GM13976 (cell line): ENCODE measurements at places on chromosomes 3 and 15.

DNA sequence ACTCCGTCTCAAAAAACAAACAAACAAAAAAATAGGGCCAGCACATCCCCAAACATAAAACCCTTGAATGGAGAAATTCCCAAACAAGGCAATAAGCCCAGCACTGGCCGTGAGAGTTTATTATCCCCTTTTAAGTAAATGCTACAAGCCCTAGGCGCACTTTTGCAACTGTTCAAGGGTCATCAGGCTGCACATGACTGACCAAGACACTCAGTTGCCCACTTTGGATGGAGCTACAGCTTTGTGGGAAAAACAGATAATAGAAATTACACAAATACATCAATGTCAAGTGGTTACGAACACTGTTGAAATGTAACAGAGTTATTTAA, 33.7 kb upstream of the ZNF445 start:
- DNase-seq: no peak

DNA sequence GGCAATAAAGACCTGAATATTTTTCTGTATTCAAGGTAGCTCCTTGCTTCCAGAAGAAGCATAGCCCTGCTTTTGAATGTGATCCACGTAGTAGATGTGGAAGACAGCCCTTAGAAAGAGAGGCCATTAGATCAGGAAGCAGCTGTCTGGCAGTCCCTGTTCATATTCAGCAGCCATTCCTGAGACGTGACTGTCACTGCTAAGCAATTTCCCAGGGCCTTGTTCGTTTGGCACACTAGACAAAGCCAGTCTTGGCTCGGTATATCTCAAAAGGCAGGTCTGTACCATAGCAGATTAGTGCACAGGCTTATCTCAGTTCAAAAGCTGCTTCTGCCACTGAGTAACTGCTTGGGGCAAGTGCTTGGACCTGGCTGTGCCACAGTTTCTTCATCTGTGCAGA, 287.8 kb upstream of the MCTP2 start:
- DNase-seq: no peak

GRCh38 chr3:45779746-45780735, 16.3 kb downstream of the SLC6A20 start:
- no peak for DNase-seq

GRCh38 chr15:40731034-40731433, 24.0 kb downstream of the RMDN3 start:
- DNase-seq: no peak

GRCh38 chr3:110067527-110067926, 730.2 kb upstream of the DPPA4 start:
- DNase-seq: no peak

GRCh38 chr3:31189971-31190370, 295.5 kb upstream of the GADL1 start:
- no peak for DNase-seq

DNA sequence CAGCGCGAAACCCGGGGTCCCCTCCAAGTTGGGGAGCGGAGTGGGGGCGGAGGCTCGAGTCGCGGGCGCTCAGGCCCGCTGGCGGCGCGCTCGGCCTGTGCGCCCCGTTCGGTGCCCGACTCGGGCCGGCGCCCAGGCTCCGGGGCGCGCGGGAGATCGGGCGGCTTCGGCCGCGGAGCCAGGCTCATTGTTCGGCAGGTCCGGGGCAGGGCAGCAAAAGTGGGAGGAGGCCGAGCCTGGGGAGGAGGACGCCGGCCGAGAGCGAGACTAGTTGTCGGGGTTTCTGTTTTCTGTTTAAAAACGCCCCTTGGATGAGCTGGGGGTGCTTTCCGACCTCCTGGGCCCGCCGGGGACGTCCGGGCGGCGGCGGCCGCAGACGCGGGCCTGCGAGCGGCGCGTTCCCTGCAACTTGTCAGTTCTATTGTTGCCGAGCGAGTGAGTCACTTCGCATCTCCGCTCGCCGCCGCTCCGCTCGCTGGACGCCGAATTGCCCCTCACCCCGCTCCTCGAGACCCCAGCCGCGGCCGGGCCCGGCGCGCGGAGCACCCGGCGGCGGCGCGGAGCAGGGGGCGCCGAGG, 676 bp downstream of the TCF12 start:
- DNase-seq: peak; percentile 77

GRCh38 chr3:132786890-132787289, 64.7 kb upstream of the NPHP3 start:
- no peak for DNase-seq

- no peak for DNase-seq
These were observed 108.0 kb downstream of the STAG1 start for GRCh38 chr3:136644212-136644611.

GRCh38 chr3:113148284-113148683, 63.1 kb upstream of the BOC start:
- DNase-seq: no peak

- DNase-seq: no peak
These were observed 3.6 kb downstream of the CTNNB1 start for GRCh38 chr3:41202834-41203345.

DNA sequence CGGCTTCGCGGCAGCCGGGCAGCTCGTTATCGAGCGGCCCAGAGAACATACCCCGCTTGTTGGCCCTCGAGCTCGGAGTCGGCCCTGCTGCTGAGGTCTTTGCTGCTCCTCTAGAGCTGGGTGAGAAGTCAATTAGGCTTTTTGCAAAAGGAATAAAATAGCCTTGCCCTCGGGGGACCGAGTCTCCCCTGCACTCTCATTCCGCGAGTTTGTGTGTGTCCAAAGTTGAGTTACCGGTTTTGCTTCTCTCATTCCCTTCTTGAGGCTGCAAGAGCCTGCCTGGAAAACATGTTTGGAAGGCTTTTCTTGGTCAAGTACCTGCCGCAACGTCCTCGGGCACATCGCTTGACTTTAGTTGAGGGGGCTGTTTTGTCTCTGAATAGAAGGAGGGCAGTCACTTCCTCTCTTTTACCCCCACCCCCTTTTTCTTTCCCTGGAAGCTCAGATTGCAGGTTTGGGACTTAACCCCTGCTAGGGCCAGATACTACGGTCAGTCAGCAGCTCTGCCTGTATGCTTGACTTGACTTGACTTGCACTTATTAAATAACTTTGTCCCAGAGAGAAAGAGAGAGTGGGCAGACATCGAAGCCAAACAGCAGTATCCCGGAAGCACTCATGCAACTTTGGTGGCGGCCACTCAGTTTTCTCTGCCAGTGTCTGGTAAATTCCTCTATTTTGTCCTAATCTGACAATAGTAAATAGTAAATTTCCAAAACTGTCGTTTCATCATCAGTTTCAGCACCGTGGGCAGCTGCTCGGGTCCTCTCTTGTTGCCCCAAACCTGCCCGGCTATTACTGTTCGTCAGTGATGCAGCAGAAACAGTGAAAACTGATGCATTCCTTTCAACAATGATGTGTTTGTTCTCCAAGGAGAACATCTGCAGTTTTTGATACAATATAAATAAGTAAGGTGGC, 609 bp downstream of the RNF13 start:
- peak; percentile 9 for DNase-seq

- DNase-seq: no peak
These were observed 1.8 kb downstream of the APEH start for GRCh38 chr3:49675912-49676311.
